ENCODE measurements at places on chromosomes 11 and 22. TPM values are rescaled to one million over a fixed set of nuclear protein-coding genes. Genes with fewer than 3 reads are reported as not detected.

ALG9 gene
- total RNA-seq, result 42.4 TPM

DNA sequence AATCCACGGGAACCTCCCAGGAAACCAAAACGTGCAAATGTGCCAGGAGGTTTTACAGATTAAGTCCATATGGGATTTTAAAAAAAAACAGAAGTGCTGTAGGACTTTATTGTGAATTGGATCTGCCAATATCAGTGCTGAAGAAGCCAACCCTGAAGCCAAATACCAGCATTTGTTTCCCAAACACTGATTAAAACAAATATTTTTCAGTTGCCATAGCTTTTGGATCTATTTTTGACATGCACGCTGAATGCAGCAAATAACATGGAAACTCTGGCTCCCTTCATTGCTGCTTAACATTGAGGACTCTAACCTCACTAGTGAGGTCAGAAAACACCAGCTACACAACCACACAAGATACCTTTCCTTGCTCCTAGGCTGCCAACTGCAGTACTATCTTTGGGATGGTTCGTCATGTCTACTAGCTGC lies 28.4 kb upstream of the SIK2 start:
- H3K27ac ChIP-seq, result no peak overlapping the region
- H3K4me3 ChIP-seq, result peak overlapping the region; percentile 55
- no peaks in the 10 kb centered on the region for H3K27me3 ChIP-seq

APOL1 gene
- 8.3 TPM for total RNA-seq

MRPL11 gene
- 53.5 TPM for total RNA-seq

APOA1 gene
- total RNA-seq, result not detected

NELL1 gene
- not detected for total RNA-seq

GRCh38 chr11:2687782-2688191 lies 12.0 kb downstream of the KCNQ1OT1 start:
- no peak overlapping the region for H3K27ac ChIP-seq
- DNase-seq, result no peak
- H3K4me1 ChIP-seq, result no peaks in the 10 kb centered on the region
- H3K27me3 ChIP-seq, result no peaks in the 10 kb centered on the region
- no peak overlapping the region for H3K4me3 ChIP-seq

GLB1L3 gene
- total RNA-seq, result not detected

DCDC1 gene
- not detected for total RNA-seq

DNA sequence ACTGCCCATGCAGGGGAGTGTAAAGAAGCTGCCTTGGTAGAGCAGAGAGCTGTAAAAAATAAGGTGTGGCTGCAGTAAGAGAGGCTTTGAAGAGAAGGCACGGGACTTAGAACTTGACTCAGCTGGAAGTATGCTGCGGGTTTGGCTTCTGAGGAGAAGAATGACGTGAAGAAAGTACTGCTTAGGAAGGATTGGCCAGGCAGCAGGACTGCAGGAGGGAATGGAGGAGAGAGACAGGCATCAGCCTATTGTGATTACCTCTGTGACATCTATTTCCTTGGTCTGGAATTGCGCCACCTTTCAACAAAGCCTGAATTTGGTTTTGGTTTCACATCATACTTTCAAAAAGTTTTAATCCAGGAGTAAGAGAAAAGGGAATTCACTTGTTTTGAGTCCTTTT lies 22.5 kb downstream of the PRRG4 start:
- no peaks in the 10 kb centered on the region for H3K36me3 ChIP-seq
- H3K4me3 ChIP-seq, result no peak overlapping the region
- no peaks in the 10 kb centered on the region for H3K4me1 ChIP-seq

Data from GM23248 (cell line).